NCI-H2081 (cell line): ENCODE measurements at places on chromosomes 5 and 9.

- DNase-seq, result no peak
These were observed 160.9 kb upstream of the SLC30A5 start for GRCh38 chr5:68932830-68933434.

DNA sequence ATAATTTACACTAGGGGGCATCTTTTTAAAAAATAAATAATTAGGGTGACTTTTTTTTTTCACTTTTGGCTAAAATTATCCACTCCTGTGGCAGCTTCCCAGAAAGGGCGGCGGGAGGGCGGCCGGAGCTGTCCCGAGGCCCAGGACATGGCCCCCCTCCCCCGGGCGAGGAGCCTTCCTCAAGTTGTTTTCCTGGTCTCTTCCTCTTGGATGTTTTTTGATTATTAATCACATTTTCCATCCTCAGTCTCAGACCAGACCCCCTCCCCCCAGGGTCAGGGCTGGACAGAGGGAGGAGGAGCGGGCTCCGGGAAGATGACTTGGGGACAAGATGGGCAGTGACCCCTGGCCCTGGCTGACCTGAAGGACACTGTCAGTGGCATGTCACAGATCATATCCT is 4.7 kb upstream of the CNTFR start:
- DNase-seq, result no peak

- no peak for DNase-seq
These were observed 388.9 kb downstream of the HTR1A start for GRCh38 chr5:63573380-63573779.

DNA sequence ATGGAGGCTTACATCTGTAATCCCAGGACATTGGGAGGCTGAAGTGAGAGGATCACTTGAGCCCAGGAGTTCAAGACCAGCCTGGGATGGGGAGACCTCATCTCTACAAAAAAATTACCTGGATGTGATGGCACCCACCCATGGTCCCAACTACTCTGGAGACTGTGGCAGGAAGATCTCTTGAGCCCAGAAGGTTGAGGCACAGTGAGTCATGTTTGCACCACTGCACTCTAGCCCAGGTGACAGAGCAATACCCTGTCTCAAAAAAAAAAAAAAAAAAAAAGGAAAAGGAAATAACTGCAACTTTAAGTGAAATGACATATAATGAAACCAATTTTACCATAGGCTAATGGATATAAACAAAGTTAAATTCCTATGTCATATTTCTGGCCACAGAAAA is 152.1 kb upstream of the DHFR start:
- no peak for DNase-seq

DNA sequence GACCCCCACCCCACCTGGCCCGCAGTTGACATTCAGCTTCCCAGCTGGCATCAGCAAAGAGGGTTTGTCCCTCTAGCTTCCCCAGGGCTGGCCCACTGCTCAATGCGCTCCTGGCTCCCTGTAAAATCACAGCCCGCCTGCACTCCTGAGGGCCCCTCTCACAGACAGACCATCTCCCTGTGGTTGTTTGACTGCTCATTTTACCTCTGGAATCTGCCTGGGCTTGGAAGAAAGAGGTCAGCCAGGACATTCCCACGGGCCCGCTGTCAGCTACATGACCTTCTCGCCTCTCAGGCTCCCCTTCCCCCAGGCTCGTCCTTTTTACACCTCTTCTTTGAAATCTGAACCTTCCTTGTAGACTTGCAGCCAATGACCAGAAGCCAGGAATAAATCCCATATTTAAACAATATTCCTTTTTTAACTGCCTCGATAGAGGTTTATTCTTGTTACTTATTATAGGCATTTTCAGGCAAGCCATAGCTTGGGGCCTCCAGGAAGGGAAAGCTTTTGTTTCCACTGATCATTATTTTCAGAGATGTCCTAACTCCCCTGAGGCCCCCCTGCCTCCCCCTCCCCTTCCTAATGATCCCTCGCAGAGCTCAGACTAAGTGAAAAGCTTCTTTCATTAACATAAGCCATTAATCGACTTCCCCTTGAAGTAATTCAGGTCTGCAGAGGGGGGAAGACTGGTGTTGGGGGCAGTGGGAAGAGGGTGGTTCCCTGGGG is 76.3 kb upstream of the IQGAP2 start:
- no peak for DNase-seq

DNA sequence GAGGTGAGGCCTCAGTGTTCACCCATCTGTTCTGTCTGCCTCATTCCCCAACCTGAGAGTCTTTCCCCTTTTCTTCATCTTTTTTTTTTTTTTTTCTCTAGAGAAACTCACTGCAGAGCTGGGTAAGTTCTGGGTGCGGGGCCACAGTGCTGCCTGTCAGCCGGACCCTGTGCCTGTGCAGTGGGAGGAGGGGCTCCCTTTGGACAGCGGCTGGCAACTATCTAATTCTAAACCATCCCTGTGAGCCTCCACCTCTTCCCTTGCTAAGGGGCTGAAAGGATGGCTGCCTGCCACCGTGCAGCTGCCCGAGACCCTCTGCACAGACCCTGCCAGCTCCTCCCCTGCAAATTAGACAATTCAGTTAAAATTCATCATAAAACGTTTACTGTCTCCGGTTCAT is 14.1 kb downstream of the BTNL9 start:
- DNase-seq, result no peak

- DNase-seq, result no peak
These were observed 321.7 kb downstream of the NDUFS4 start for GRCh38 chr5:53882006-53882675.

DNA sequence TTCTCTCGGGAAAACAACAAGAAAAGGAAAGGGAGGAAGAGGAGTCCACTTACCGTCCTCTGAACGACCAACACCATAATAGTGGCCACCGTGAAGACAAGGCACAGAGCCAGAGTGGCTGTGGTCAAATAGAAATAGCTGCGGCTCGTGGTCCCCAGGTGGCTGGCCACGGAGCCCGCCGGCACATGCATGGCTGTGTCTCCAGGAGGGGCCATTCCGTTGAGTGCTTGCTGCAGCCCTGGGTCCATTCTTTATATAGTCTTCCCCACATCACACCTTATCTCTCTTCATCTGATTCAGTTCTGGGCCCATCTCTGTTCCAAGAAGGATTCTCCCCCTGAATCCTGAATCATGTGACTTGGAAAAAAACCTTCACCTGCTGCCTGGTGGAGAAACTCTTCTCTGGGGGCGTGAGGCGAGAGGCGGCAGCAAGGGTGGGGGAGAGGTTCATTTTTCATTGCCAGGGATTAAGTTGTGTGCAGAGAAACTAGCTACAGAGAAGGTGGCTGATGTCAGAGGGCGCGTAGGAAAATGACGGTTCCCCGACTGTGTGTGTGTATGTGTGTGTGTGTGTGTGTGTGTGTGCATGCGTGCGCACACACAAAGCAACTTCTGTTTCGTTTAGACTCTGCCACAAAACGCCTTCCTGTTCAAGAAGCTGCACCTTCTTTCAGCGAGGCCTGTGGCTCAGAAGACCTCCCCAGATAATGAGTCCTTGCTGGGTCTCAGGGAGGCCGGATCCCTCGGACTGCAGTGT is at the start of gene TNFSF8:
Gene TNFSF8 (minus strand): TSS at position 536 of the 757 bp plus-strand sequence. CDS start 288 bp downstream, at position 248.
- DNase-seq, result no peak

DNA sequence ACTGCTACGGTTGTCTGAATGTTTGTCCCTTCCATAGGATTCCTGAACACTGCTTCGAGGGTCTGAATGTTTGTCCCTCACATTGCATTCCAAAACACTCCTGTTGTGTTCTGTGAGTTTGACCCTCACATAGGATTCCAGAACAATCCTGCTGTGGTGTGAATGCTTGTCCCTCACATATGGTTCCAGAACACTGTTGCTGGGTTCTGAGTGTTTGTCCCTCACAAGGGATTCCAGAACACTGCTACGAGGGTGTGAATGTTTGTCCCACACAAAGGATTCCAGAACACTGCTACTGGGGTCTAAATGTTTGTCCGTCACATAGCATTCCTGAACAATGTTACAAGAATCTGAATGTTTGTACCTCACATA is 201.2 kb downstream of the FOXD4L6 start:
- DNase-seq, result no peak

DNA sequence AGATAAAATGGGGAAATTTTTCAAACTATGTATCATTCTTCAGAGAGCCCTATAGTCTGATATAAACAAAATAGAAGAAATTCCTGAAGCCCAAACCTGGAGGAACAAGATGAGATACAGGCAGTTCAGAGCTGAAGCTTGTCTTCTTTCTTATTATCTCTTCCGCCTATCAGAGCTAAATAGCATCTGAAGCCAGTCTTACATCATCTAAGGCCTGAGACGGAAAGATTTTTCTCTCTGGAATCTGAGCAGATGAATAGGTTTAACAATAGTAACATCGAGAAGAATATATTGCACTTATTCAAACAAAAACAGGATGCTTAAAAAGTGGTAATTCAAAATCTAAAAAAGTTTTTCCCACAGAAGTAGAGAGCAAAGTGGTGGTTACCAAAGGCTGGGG is 59.8 kb downstream of the LPAR1 start:
- DNase-seq, result no peak

DNA sequence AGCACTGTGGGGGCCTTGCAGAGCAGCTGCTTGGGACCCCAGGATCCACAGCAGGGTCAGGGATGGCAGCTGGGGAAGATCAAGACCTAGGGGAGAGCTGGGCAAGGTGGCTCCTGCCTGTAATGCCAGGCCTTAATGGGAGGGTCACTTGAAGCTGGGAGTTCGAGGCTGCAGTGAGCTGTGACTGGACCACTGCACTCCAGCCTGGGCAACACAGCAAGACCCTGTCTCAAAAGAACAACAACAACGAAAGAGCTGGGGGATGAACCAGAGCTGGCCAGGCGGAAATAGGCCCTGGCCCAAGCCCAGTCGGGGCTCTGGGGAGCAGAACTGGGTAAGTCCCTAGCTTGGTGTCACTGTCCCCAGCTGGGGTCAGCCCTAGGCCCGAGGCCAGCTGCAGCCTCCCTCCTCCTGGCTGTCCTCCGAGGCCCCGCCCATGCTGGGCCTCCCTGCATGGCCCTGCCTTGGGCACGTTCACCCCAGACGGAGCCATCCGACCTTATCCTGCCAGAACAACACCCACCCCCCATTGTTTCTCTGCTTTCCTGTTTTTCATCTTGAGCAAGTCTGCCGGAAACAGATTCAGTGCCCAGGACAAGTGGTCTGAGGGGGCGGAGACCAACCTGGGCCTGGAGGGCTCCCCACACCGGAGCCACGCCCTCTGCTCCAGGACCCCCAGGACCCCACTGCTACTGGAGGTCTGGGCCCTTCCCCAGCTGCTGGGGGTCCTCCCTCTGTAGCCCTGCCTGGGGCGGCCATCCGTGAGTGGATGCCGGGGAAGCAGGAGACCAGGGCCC is 1.9 kb downstream of the DIPK1B start:
- DNase-seq, result no peak

- no peak for DNase-seq
These were observed 39.6 kb downstream of the SGCD start for GRCh38 chr5:156366521-156366920.

GRCh38 chr9:110996436-110997220 is 41.6 kb downstream of the LPAR1 start:
- DNase-seq, result no peak

GRCh38 chr5:72388646-72389045 is 68.5 kb downstream of the PTCD2 start:
- no peak for DNase-seq

DNA sequence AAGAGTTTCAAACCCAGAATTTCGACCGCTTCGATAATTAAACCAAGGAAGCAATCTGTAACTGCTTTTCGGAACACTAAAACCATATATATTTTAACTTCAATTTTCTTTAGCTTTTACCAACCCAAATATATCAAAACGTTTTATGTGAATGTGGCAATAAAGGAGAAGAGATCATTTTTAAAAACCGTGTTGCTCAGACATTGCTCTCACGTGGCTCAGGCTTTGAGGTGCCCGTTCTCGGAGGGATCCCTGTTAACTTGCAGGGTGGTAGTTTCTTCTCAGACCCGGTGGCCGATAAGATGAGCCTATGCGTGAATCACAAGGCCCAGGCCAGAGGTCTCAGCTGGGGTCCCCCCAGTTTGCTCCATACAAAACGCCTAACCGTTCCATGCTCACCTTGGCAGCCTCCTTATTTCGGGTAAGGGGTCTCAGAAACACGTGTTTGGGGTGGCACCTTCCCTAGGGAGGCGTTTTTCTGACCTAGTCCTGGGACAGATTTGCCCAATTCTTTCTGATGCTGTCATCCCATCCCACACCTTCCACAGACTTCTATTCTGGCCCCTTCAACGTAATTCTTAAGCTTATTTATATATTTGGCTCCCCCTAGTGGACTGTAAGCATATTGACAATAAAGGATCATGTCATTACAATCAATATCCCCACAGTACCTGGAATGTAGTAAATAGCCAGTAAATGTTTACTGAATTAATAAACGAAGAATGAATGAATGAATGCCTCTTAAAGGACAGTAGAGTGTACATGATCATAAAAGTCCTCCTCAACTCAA is 48.1 kb downstream of the THBS4 start:
- DNase-seq, result peak; percentile 50

- peak; percentile 64 for DNase-seq
These were observed 229.1 kb upstream of the TBCA start for GRCh38 chr5:78005021-78005785.

- no peak for DNase-seq
These were observed 24.0 kb upstream of the ASPN start for GRCh38 chr9:92506184-92506857.

- DNase-seq, result peak; percentile 40
These were observed 673.8 kb downstream of the PRELID2 start for GRCh38 chr5:145161391-145161790.

DNA sequence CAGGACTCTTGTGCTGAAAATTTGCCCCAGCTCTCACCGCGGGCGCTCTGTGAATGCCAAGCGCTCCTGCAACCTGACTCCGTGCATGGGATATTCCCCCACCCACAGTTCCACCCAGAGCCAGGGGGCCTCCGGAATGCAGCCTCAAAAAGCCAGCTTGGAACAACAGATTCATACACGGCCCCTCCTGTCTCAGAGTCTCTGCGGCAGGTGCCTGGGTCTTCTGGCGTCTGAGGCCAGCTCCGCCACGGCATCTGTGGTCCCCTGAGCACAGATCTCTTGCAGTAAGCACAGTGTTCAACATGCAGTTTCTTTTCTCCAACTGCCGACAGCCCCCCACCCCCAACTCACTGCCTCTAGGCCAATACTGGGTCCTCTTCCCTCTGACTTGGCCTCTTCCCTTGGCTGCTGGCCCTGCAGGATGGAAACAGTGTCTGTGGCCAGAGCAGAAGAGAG is 355.7 kb upstream of the IRX2 start:
- DNase-seq, result no peak

GRCh38 chr9:92341578-92341977 is 15.8 kb downstream of the CENPP start:
- no peak for DNase-seq

DNA sequence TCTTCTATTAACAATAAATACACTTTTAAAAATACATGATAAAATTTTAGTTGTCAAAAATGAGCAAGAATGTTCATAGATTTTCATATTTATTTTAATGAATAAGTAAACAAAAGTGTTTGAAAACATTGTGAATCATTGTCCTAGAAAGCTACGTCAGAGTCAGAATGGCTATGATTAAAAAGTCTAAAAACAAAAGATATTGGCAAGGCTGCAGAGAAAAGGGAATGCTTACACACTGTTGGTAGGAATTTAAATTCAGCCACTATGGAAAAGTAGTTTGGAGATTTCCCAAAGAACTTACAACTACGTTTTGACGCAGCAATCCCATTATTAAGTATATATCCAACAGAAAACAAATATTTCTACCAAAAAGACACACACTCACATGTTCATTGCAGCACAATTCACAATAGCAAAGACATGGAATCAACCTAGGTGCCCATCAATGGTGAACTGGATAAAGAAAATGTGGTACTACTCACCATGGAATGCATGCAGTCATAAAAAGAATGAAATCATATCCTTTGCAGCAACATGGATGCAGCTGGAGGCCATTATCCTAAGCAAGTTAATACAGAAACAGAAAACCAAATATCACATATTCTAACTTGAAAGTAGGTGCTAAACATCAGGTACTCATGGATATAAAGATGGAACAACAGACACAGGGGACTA is 49.2 kb upstream of the FBXL17 start:
- no peak for DNase-seq
